ENCODE measurements at places on chromosomes 1 and 21. TPM values are rescaled to one million over a fixed set of nuclear protein-coding genes. Genes with fewer than 3 reads are reported as not detected.

GRCh38 chr1:168833801-168834224 is 104.8 kb upstream of the DPT start:
- no peak for DNase-seq

GRCh38 chr1:96688767-96689166 is 32.8 kb upstream of the PTBP2 start:
- no peak for DNase-seq

ANGPTL1 gene
- total RNA-seq: 7.1 TPM

DNA sequence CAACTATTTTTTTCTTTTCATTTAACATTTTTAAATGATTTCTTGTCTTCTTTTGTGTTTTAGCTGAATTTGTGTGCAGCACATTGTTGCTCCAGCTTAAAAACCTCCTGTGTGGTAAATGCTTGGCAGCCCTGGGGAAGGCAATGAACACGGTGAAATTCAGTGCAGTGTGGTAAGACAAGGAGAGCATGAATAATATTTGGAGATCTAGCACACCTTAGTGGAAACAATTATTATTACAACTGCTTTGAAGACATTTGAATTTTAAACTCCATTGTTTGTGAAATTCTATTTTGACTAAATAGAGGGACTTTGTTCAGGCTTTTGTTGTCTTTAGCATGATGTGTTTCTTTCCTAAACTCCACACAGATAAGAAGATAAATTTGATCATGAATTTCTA is 242.6 kb upstream of the CXADR start:
- DNase-seq: peak; percentile 48

PROK1 gene
- total RNA-seq: not detected

DNA sequence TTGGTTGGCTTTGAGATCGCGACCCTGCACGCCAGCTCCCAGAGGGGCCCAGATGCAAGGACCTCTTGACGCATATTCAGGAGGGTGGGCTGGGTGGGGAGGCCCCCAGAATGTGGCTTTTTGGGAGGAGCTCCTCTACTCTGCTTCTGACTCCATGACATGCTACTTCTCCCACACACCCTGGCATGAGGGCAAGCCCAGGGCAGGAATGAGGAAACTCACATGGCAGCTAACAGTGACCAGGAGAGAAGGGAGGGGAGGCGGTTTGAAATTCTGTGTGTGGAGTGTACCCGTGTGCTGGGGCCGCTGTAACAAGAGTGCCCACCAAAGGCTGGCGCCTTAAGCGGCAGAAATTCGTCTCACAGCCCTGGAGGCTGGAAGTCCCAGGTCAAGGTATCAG is 61.3 kb upstream of the GPR153 start:
- no peak for DNase-seq

DNA sequence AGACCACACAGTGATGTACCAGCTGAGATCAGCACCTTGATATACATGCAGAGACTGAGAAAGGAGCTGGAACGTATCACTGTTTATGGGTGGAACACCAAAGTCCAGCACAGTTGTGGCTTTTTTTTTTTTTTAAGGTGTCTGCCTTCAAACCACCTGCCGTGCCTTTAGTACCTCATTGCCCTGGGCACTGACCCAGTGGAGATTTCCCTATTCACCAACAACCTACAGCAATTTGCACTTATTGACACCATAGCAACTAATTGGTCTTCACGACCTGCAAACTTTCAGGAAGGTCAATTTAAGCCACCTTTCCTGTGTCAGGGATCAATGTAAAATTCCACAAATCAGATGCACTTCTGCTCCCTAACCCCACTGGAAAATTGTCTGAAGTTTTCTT is 181.6 kb upstream of the ADGRL2 start:
- DNase-seq: no peak

GRCh38 chr1:210688512-210689234 is 360.0 kb downstream of the HHAT start:
- DNase-seq: no peak

GRCh38 chr1:181159451-181160140 is 71.1 kb downstream of the IER5 start:
- DNase-seq: peak; percentile 94

DNA sequence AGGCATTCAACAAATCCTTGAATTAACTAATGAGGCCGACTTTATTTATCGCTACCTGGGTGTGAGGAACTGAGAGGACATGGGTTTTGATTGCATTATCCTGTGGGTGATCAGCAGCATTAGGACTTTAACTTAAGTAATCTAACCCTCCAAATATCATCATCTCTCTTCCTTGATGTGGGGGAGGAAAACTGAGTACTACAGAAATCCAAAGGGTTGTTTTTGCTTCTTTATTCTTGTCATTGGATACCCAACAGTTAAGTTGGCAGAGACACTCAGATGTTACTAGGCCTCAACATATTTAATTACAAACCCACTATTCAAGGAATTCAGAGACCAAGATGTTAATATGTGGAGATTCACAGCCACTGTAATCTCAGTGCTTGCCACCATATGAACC is 97.4 kb upstream of the ST6GALNAC5 start:
- DNase-seq: no peak

DNA sequence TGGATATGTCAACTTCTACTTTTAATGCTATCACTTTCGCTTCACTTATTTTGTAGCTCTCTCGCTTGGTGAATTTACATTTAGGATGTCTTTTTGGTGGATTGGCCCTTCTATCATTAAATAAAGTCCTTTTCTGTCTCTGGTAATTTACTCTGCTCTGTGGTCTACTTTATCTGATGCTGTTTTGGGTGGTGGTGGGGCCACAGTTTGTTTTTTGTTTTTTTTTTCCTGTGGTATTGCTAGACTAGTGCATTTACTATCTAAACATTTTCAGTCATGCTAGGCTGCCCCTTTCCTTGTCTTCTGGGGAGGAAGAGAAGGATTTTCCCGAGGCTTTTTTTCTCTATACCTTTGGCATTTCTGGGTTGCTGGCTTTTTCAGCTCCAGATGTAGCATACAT is 18.1 kb upstream of the FCRLA start:
- no peak for DNase-seq

DNA sequence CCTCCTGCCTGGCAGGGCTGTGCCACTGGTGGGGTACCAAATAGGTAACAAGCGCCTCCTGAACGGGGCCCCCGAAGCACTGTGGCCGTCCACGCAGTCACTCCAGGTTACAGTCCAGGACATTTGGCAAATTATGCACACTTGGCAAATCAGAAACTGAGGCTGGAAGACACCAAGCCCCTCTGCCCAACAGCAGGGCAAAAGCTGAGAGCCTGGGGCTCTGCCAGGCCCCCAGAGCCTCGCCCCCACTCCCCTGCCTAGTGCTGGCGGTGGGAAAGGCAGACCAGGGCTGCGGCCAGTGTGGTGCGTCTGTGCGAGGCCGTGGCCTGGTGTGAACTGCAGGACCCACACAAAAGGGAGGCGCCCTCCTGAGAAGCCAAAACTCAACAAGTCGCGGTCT is 9.4 kb downstream of the PANK4 start:
- no peak for DNase-seq

DNA sequence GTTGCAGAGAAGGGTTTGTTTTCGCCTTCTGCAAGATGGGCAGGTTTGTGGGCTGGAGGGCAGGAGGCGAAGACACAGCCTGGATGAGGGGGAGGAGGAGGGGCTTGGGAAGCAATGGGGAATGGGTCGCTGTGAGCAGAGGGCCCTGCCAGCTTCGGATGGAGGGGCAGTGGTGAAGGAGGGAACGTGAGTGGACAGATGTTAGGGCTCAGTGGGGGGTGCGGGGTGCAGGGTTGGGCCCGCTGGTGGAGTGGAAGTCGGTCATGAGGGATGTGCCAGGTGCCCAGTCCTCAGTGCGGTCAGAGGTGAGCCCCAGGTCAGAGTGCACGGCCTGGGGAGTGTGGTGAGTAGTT is 55.5 kb upstream of the ABCG1 start:
- no peak for DNase-seq

GRCh38 chr1:3762151-3762872 is 10.1 kb downstream of the CCDC27 start:
- DNase-seq: no peak

LEMD1 gene
- not detected for total RNA-seq

CACNA1E gene
- total RNA-seq: 3.8 TPM

- peak; percentile 48 for DNase-seq
Observed at GRCh38 chr1:168234846-168235547, 9.2 kb downstream of the SFT2D2 start.

- peak; percentile 82 for DNase-seq
Observed at GRCh38 chr1:226061841-226062557, 517 bp upstream of the H3-3A start.

VWA5B1 gene
- total RNA-seq: not detected

GRCh38 chr1:244989813-244990212 is 125.5 kb upstream of the HNRNPU start:
- DNase-seq: no peak

DNA sequence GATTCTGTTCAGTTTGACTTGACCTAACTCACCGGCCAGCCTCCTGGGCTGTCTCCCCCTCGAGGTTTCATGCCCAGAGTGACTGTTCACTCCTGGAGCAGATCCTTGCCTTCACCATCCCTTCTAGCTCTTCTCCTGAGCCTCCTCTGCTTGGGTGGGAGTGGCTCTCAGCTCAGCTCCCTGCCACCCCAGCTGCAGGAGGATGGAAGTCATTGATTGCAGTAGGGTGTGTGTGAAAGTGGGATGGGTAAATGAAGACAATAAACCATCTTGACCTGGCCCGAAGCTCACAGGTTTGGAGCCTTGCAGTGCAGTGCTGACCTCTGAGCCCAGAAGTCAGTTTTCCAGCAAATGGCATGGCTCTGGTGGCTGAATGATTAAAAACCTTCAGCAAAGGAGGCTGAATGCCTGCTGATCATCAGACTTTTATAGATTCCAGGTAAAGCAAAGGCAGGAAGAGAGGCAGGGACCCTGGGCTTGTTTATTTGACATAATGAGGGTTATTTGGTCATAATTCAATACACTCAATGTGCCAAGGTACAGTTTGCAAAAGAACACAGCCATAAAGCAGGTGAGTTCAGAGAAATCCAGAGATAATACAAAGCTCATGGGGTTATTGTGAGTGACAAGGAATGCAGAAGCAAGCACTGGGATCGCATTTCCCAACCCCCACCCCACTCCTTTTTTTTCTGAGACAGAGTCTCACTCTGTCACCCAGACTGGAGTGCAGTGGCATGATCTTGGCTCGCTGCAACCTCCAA is 17.5 kb upstream of the TFF3 start:
- no peak for DNase-seq

DNA sequence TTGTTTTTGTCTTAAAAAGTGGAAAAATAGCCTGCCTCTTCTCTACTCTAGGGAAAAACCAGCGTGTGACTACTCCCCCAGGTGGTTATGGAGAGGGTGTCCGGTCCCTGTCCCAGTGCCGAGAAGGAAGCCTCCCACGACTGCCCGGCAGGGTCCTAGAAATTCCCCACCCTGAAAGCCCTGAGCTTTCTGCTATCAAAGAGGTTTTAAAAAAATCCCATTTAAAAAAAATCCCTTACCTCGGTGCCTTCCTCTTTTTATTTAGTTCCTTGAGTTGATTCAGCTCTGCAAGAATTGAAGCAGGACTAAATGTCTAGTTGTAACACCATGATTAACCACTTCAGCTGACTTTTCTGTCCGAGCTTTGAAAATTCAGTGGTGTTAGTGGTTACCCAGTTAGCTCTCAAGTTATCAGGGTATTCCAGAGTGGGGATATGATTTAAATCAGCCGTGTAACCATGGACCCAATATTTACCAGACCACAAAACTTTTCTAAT is 35.0 kb upstream of the TDRD10 start:
- DNase-seq: no peak

DNA sequence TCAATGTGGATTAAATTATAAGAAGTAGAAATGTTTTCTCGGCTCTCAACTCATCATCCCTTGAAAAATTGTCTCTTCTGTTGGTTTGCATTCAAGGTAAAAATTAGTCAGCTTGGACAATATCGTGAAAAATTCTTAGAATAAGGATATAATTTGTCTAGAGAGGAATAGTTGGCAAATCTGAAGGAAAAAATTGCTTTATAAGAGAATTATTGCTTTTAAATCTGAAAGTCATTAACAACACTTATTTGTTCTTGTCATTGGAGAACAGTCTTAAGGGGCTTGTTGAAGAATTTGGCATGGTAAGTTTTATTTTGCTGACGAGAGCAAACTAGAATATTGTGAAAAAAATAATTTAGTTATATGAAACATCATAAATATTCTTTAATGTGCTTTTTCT is 26.4 kb downstream of the ANGPTL1 start:
- no peak for DNase-seq

DDAH1 gene
- total RNA-seq: 18.1 TPM
